ENCODE measurements at places on chromosomes 3 and 15.

GRCh38 chr3:196793246-196793645, 53.6 kb downstream of the PAK2 start:
- peak; percentile 77 for DNase-seq

DNA sequence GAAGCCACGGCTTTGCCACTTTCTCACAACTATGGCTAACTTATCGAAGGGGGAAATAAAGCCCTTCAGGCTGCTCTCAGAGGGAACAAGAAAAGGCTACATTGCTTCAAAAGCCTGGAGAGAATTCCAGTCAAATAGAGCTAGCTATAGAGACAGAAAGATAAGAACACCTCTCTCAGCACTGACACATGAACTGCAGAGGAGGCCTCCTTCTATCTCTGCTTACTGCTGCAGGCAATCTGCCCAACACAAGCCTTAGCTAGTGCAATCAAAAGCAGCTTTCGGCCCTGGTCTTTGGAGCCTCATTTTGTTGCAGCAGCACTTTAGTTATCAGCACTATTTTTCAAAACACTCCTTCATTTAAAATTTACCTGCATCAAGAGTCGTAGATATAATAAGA, 118.4 kb upstream of the ROBO1 start:
- DNase-seq: no peak

- DNase-seq: no peak
These were observed 44.8 kb downstream of the ZNF589 start for GRCh38 chr3:48285675-48286074.

- no peak for DNase-seq
These were observed 87.5 kb downstream of the FAM43A start for GRCh38 chr3:194773216-194773615.

GRCh38 chr3:159077860-159078259, 276.0 kb downstream of the MFSD1 start:
- DNase-seq: peak; percentile 89

- DNase-seq: no peak
These were observed 17.6 kb downstream of the CYFIP1 start for GRCh38 chr15:22962611-22963010.

DNA sequence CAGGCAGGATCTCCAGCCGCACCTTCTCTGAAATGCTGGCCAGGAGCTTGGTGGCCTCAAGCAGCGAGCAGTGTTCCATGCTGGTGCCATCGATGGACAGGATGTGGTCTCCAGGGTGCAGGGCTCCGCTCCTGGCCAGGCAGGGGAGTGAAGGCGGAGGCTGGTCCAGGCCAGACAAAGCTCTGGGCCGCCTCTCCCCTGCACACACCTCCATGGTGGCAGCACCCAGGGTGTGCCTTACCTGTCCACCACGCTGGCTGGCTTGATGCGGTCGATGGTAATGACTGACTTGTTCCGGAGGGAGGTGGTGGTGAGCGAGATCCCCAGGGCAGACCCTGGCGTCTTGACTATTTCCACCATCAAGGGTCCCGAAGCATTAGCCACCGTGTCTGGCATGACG, 20.0 kb downstream of the GRIP2 start:
- no peak for DNase-seq

- DNase-seq: no peak
These were observed 1.3 kb downstream of the PAQR9 start for GRCh38 chr3:142962175-142962519.

DNA sequence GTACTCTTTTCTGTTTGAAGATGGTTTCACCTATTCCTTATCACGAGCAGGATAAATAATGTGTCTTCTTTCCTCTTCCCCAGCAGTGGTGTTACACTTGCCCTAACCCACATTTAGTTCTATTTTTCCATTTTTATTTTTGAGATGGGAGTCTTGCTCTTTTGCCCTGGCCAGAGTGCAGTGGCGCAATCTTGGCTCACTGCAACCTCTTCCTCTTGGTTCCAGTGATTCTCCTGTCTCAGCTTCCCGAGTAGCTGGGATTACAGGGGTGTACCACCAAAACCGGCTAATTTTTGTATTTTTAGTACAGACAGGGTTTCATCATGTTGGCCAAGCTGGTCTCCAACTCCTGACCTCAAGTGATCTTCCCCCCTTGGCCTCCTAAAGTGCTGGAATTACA, 372.4 kb downstream of the FOXP1 start:
- DNase-seq: no peak

DNA sequence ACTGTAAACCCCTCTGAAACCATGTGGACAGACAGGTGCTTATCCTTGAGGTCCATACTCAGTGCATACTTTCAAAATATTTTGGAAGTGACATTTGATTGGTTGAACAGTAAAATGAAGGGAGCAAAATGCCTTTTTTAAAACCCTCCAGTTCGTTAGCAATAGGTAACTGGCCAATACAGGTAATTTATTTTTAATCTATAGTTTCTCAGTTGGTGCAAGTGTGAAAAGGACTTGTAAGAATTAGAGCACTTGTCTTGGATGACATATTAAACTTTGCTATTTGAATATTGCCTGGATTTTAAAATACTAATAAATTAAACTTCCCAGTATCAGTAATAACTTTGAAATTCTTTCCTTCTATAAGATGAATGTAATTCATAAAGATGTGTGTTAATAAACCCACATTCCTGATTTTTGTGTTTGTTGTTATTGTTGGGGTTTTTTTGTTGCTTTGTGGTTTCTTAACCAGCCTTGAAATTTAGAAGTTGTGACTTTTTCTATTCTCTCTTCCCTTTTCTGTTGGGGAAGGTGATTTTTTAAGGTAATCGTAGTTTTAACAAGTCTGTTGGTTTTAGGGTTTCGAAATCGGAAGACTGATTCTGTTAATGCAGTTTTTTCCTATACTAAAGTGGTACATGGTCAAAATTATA, 90.0 kb downstream of the STT3B start:
- no peak for DNase-seq

- DNase-seq: no peak
These were observed 83.1 kb downstream of the GAP43 start for GRCh38 chr3:115706311-115706829.

- DNase-seq: no peak
These were observed 19.5 kb downstream of the SECISBP2L start for GRCh38 chr15:49026700-49027099.

DNA sequence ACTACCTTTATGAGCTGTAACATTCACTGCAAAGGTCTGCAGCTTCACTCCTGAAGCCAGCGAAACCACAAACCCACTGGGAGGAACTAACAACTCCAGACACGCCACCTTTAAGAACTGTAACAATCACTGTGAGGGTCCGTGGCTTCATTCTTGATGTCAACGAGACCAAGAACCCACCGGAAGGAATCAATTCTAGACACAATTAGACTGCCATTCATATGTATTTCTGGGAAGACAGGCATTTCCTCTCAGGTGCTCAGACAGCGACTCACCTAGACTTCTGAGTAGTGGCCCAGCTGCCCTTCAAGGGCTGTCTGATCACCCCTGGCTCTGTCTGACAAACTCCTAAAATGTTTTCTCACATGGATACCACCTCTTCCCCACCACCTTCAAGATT, 506.8 kb downstream of the PDCD6IP start:
- no peak for DNase-seq

DNA sequence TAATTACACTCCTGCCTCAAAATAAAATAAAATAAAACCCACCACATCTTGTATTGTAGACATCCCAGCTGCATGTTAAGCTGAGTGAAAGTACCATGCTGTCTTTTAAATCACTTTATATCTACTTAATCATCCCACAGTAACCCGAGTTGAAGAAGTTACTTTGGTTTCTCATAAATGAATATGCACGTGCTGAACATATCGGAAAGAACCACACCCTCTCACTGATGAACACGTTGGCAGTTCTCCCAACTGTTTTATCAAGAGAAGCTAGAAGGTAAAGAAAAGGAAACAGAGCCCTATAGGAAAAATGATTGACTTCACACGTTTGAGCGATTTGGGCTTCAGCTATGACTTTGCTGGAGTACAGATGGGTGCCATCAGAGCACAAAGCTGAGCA, 15.9 kb upstream of the TM4SF19 start:
- no peak for DNase-seq

DNA sequence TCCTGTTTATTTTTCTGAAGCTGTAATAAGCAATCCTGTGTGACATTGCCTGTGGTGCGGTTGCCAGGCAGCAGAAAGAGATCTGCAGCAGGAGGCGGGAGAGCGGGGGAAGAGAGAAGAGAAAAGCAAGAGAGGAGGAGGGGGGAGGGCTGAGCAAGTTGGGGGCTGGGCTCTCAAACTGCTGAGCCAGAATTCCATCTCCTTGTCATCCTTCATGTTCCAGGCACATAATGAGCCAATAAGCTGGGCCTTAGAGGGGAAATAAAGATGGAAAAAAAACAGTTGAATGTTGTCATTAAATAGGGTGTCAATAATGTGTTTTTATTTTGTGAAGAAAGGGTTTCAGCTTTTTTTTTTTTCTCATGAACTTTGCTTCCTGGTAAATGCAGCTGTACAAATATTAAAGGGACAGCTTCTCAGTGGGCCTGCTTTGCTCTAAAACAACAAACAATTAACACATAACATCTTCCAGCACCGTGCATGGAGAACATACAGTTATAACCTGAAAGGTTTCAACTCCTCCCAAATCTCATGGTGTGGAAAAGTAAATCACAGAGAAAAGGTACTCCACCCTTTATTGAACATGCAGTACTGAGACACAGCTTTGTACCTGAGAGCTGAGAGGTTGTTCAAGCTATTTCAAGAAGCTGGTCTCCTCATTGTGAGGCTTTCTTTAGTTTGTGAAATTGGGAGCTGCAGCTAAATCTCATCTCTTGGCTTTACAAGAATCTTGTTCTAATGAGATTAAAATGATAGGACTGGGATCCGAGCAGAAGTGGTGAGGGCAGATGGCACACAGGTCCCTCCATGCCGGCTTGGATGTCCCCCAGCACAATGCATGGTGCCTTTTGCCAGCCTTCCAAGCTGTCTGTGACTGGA, 451.1 kb upstream of the KCNMB2 start:
- peak; percentile 88 for DNase-seq

GRCh38 chr3:34703053-34703452, 904.6 kb downstream of the PDCD6IP start:
- DNase-seq: no peak

DNA sequence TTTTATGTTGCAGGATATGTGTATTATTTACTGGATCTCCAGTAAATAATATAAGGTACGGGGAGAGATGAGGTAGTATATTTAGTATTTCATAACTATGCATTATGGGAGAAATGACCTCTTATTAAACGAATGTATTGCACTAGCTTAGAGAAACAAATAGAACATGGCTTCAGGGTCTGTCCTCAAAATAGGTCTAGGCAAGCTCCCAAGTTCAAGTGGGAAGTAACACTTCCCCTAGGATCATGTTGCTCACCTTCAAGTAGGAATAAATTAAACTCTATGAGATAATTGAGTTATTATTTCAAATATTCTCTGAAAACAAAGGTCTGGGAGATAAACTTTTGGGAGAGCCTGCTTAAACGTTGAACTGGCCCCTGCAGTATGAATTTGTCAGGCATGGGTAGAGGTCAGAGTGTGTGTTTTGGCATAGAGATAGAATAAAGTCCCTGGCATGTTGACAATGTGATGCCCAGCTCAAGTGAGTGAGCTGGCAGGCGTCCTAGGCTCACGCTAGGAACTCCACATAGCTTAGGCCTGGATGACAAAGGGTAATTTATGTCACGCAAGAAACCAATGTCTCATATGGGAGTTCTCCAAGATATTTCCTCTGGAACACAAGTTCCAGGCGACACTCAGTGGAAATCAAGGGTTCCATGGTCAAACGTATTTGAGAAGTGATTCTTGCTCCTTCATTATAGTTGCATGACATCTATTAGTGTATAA, 236.8 kb downstream of the CACNA2D3 start:
- no peak for DNase-seq

DNA sequence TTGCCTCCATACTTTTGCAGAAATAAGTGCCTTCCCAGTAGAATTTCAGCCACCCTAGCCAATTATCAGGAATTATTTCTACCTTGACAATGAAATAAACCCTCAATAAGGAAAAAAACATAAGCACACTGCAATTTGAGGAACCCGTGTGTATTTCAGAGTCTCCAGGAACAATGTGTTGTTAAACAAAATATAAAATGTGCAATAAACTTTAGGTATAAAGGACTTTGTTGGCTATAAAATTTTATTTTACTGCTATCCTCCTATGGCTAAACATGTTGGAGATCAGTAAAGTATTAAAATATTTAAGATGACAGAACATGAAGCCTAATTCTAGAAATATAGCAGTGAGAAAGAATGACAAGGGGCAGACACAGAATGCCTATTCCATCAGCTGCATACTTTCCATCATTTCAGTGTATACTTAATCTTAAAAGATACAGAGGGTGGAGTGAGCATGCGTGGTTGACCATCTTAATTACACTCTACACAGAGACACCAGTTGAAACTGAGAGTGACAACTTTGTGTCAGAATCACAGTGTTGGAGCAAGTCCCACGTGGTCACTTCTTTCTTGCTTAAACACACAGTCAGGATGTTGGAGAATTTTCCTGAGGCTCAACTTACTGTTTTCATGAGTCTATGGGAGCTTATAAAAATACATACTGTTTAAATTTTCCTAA, 79.0 kb upstream of the SUCLG2 start:
- no peak for DNase-seq

DNA sequence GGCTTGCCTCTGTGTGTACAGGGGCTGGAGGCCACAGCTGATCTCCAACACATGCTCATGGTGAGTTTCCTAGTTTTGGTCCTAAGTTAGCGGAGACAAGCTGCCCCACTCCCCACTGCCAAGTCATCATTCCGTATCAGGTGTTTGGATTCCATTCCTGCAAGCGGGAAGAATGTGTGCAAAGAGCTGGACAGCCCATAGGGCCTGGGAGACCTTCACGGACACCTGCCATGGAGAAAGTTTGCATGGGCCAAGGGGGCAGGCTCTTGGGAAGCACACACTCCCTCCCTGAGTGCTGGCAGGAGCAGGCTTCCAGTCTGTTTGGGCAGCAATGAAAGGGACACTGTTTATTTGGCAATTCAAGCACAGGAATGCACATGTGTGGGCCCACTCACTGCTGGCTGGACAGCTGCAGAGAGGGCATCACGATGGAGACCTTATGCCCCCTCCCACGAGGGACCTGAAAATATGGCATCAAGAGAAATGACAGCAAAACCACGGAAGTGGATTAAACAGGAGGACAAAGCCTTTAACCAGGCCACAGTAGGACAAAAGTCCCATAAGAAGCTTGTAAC, 149.7 kb downstream of the KLF13 start:
- no peak for DNase-seq

DNA sequence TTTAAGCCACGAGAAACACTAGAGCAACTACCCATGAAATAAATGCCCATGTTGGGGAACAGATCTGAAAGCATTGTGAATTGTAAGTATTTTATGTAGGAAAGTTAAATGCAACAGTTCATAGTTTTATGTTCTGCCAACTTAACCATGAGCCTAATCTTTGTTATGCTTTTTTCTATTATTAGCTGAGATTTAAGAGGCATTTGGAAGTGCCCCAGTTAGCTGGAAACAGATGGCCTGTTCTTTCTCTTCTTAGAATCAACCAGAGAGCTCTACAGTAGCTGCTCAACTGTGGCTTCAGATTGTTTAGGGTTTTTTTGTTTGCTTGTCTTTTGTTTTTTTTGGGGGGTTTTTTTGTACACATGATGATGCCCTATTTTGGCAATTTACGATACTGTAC, 284.4 kb downstream of the KCNH8 start:
- DNase-seq: no peak
